Activated CD4-positive, alpha-beta T cell treated with anti-CD3 and anti-CD28 coated beads for 36 hours (primary cell): ENCODE measurements at places on chromosomes 4 and X. TPM values are rescaled to one million over a fixed set of nuclear protein-coding genes. Genes with fewer than 3 reads are reported as not detected.

Gene COMMD8
- total RNA-seq: 15.0 TPM

Gene HUWE1
- 513 TPM for total RNA-seq

Gene SCML2
- 3.1 TPM for total RNA-seq

Gene COL4A5
- not detected for total RNA-seq

Gene MAGEA1
- not detected for total RNA-seq

Gene CXorf49
- total RNA-seq: not detected
